NCI-H2171 treated with DMSO at 0.1 percent for 48 hours (cell line): ENCODE measurements at places on chromosomes 5 and 9.

- no peak for DNase-seq
Observed at GRCh38 chr5:172556262-172556661, 84.8 kb upstream of the NEURL1B start.

GRCh38 chr9:136187197-136187596 is 17.7 kb downstream of the LHX3 start:
- no peak for DNase-seq

DNA sequence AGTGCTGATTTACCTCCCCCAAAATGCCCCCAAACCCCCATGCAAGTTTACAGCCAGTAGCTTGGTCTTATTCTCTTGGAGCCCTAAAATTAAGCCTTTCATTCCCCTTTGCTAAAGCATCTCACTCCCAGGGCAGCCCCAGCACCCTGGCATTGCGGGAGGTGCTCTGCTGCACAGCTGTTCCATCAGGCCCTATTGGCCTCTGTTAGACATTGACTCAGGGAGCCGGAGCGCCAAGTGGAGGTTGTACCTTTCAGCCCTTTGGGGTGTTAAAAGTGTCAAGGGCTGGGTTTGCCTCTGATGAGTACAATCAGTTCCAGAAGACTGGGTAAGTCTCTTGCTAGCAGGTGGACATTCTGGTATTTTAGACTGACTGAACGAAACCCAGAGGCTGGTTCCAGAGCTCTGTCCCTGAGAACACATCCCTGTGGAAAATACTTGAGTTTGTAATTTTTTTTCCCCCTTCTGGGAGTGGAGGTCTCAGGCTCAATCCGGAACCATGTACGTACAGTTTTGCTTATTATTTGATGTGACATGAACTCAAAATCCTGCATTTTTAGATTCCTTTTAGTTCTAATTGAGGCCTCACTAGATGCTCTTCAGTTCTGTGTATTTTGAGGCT is 102.4 kb downstream of the UBE2R2 start:
- no peak for DNase-seq

GRCh38 chr5:73437101-73437776 is 11.3 kb downstream of the FOXD1 start:
- no peak for DNase-seq

- DNase-seq: no peak
Observed at GRCh38 chr5:151006704-151007334, 13.6 kb upstream of the GPX3 start.

GRCh38 chr5:133198511-133198910 is 146.7 kb downstream of the HSPA4 start:
- DNase-seq: no peak

DNA sequence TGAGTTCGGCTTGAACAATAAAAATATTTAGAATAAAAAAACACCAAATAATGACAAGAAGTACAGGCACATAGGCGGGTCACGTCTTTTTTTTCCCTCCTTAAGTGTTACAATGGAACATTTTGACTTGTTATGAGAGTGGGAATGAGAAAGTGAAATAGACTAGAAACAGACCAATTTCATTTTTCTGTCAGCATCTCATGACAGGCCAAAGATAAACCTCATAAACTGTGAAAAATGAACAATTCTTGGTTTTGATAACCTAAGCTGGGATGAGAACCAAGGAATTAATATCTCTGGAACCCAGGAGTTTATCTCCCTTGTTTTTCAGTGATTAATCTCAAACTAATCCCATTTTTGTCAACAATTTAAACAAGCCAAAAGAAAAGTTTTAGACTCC is 299.5 kb downstream of the SLIT3 start:
- DNase-seq: no peak

DNA sequence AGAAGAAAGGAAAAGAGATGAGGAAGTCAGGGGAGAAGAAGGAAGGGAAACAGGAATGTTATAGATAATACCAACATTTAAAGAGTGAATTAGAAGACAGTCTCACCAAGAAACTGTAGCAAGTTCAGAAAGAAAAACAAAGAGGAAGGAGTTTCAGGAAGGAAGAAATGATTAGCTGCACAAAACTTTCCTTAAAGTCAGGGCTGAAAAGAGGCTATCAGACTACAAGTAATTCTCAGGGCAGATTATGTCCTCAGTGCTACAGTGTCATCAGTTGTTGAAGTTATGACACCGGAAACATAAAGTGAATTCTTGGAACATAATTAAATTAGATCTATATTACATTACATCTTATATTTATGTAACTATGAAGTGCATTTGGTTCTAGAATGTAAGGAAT is 226.9 kb downstream of the ARRDC3 start:
- DNase-seq: no peak

GRCh38 chr5:136006761-136007251 is 22.0 kb upstream of the TGFBI start:
- no peak for DNase-seq

DNA sequence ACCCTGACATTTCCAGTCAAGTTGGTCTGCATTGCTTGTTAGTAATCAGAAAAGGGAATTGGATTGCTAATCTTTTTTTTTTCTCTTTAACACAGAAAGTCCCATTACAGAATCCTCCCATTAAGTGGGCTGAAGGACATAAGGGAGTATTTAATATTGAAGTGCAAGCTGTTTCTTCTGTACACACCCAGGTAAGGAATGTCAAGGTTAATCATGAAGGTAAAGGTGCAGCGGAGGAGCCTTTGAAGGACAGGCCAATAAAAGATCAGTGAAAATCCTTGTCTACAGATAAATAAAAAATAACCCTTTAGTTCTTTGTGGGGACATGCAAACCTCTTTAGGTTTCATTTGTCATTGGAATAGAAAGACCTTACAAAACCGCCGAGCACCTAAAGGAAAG is 161.4 kb downstream of the DOCK8 start:
- DNase-seq: no peak

- DNase-seq: no peak
Observed at GRCh38 chr9:19429595-19429994, 20.8 kb downstream of the ACER2 start.

GRCh38 chr5:159208514-159209437 is 577 bp downstream of the RNF145 start:
- DNase-seq: peak; percentile 4

- DNase-seq: no peak
Observed at GRCh38 chr9:33277484-33277883, 12.6 kb downstream of the CHMP5 start.
